Aorta (tissue), 5 donors: ENCODE measurements at places on chromosomes 2 and 18. TPM values are rescaled to one million over a fixed set of nuclear protein-coding genes. Genes with fewer than 3 reads are reported as not detected.

The ANKRD62 gene
- not detected for polyA plus RNA-seq

The MAB21L4 gene
- polyA plus RNA-seq: 5.5 TPM

The REG1B gene
- 16.4 TPM for polyA plus RNA-seq

The SOX11 gene
- polyA plus RNA-seq: not detected

The ZRANB3 gene
- polyA plus RNA-seq: not detected

The ECEL1 gene
- polyA plus RNA-seq: not detected

The SKOR2 gene
- polyA plus RNA-seq: not detected

The EDAR gene
- not detected for polyA plus RNA-seq

The KCNIP3 gene
- 2.9 TPM for polyA plus RNA-seq

The ARHGAP25 gene
- polyA plus RNA-seq: 6.0 TPM

The GCFC2 gene
- 25.9 TPM for polyA plus RNA-seq

The ACADL gene
- 26.5 TPM for polyA plus RNA-seq

The TXNL1 gene
- 36.4 TPM for polyA plus RNA-seq

The ZNF519 gene
- 3.6 TPM for polyA plus RNA-seq

The SLC39A6 gene
- 21.6 TPM for polyA plus RNA-seq

The SEPTIN2 gene
- 218 TPM for polyA plus RNA-seq

The SPHKAP gene
- not detected for polyA plus RNA-seq

The EXOC6B gene
- 7.2 TPM for polyA plus RNA-seq

The SMAD4 gene
- 26.9 TPM for polyA plus RNA-seq

The DSG4 gene
- polyA plus RNA-seq: not detected

The SCYGR4 gene
- not detected for polyA plus RNA-seq

The LTBP1 gene
- polyA plus RNA-seq: 107 TPM

The OTOS gene
- polyA plus RNA-seq: not detected

The CDH7 gene
- polyA plus RNA-seq: not detected

The RESP18 gene
- polyA plus RNA-seq: not detected
